Endodermal cell (in vitro differentiated cells): ENCODE measurements at places on chromosomes 3 and 15. TPM values are rescaled to one million over a fixed set of nuclear protein-coding genes. Genes with fewer than 3 reads are reported as not detected.

DNA sequence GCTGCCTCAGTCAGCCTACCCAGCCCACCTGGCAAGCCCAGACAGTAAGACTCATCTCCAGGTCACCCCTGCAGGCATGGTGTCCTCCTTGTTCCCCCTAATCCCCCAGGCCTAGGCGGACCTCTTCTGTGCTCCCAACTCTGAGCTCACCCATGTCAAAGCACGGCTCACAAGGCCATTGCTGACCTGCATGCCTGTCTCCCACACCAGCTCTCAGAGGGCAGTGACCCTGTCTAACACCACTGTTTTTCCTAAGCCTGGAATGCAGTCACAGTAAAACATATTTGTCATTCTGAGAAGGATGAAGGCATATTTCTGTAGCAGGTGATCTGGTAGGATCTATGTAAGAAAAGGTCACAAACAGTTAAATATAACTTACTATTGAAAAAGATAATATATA lies 110.3 kb upstream of the HACD2 start:
- H3K27ac ChIP-seq, result peak overlapping the region; percentile 58
- peaks cover 44% of the 10 kb centered on the region for H3K4me1 ChIP-seq
- H3K27me3 ChIP-seq, result no peaks in the 10 kb centered on the region
- no peaks in the 10 kb centered on the region for H3K36me3 ChIP-seq
- no peak overlapping the region for H3K4me3 ChIP-seq
- no peak for DNase-seq

Gene SH2D7
- total RNA-seq, result not detected in 3 replicates

Gene MST1R
- 5.8 and 11.2 TPM in 2 replicates for total RNA-seq

DNA sequence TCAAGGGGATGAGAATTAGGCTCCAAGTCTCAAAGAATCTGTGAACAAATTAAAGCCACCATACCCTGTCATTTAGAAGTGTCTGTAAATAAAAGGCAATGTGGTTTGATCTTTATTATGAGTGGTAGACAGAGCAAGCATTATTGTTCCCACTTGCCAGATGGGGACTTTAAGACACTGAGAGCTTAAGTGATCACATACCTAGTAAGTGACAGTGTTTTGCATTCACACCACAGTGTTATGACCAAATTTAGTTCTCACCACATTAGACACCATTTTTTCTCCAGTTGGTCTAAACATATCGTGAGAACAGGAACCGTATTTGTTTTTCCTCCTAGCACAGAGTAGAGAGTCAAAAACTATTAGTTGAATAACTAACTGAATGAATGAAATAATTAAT lies 13.2 kb upstream of the ZBED2 start:
- H3K4me1 ChIP-seq, result no peaks in the 10 kb centered on the region
- H3K4me3 ChIP-seq, result no peak overlapping the region
- H3K27me3 ChIP-seq, result no peaks in the 10 kb centered on the region
- H3K36me3 ChIP-seq, result no peaks in the 10 kb centered on the region
- no peak for DNase-seq
- H3K27ac ChIP-seq, result no peak overlapping the region

Gene SNTN
- total RNA-seq, result not detected in 3 replicates

Gene EBLN2
- total RNA-seq, result 8.3 and 12.2 TPM in 2 replicates

Gene ATP13A5
- total RNA-seq, result not detected in 3 replicates

Gene TFDP2
- 59.1 and 62.7 TPM in 2 replicates for total RNA-seq

GRCh38 chr15:45842151-45842550 lies 207.3 kb downstream of the SQOR start:
- no peak overlapping the region for H3K27ac ChIP-seq
- no peak overlapping the region for H3K4me3 ChIP-seq
- no peaks in the 10 kb centered on the region for H3K36me3 ChIP-seq
- no peaks in the 10 kb centered on the region for H3K27me3 ChIP-seq
- H3K4me1 ChIP-seq, result no peaks in the 10 kb centered on the region

- no peak overlapping the region for H3K4me3 ChIP-seq
- DNase-seq, result no peak
- no peak overlapping the region for H3K27ac ChIP-seq
- H3K36me3 ChIP-seq, result no peaks in the 10 kb centered on the region
- H3K4me1 ChIP-seq, result no peaks in the 10 kb centered on the region
- H3K27me3 ChIP-seq, result peaks cover 4% of the 10 kb centered on the region
Observed at GRCh38 chr15:69126054-69126469, 34.4 kb upstream of the GLCE start.

- no peaks in the 10 kb centered on the region for H3K27me3 ChIP-seq
- H3K36me3 ChIP-seq, result no peaks in the 10 kb centered on the region
- no peaks in the 10 kb centered on the region for H3K4me1 ChIP-seq
- DNase-seq, result no peak
Observed at GRCh38 chr3:112770951-112771350, 75.7 kb downstream of the CD200R1L start.

GRCh38 chr3:15010664-15011063 lies 54.5 kb downstream of the MRPS25 start:
- no peaks in the 10 kb centered on the region for H3K4me1 ChIP-seq
- H3K36me3 ChIP-seq, result peaks cover 56% of the 10 kb centered on the region
- H3K27ac ChIP-seq, result no peak overlapping the region
- H3K27me3 ChIP-seq, result no peaks in the 10 kb centered on the region
- no peak for DNase-seq

DNA sequence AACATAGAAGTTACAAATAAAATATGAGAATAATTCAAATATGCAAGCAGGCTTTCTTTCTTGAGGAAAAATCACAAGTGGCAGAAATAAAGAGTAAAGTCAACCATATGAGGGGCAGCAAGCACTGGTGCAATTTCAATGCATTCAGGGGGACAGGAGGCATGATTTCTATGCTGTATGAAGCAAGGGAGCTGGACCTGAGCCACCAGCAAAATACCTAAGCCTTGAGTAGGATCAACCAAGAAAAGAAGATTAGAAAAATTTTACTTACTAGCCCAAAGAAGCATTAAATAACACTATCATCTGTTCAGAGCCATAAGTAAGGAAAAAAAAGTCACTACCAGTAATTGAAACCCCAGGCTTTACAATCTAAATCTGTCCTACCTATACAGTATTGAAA lies 6.3 kb downstream of the ADGRG7 start:
- H3K27me3 ChIP-seq, result no peaks in the 10 kb centered on the region
- H3K4me1 ChIP-seq, result no peaks in the 10 kb centered on the region
- DNase-seq, result no peak
- H3K27ac ChIP-seq, result no peak overlapping the region

Gene CCDC39
- 0.12 to 1.1 TPM (median 0.32 TPM) in 3 replicates for total RNA-seq

Gene CHL1
- total RNA-seq, result 0.88 and 2.2 TPM in 2 replicates

- no peaks in the 10 kb centered on the region for H3K4me1 ChIP-seq
- no peak overlapping the region for H3K4me3 ChIP-seq
- DNase-seq, result no peak
Observed at GRCh38 chr3:49327485-49327884, 12.4 kb downstream of the USP4 start.

DNA sequence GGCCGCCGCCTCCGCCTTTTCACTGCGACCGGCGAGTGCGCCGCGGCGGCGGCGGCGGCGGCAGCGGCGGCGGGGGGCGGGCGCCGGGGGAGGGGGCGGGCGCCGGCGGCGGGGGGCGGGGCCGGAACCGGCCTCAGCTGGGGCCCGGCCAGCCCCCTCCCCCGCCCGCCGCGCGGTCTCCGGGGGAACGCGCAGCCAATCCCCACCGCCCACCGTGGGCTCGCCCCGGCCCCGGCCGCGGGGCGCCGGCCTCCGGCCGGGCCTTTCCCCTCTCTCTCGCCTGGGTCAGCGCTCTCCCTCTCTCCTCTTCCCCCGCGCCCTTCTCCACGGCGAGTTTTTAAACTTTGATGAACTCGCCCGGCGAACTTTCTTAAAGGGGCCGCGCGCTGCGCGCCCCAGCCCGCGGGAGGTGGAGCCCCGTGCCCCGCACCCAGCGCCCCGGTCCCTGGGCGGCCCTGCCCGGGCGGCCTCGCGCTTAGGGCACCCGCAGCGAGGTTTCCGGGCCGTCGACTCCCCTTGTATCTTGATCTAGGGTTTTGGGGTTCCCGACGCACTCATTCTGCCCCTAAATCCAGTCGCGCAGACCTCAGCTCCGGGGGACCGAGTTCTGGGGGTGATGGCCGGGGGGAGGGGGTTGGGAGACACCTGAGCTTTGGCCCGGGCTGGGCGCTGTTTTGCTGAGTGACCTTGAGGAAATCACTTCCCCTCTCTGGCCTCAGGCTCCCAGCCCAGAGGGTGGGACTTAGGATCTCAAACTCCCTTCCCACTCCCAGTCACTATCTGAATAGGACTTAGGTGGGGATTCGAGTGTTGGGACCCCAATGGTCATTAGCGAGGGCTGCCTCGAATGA lies at the start of gene RBPMS2:
Gene RBPMS2 (minus strand): TSS at position 39 of the 851 bp plus-strand sequence. CDS start 270 bp downstream, outside the sequence.
- H3K36me3 ChIP-seq, result no peaks in the 10 kb centered on the region
- peaks cover 12% of the 10 kb centered on the region for H3K4me1 ChIP-seq
- peak within 1 kb of the TSS; percentile 96 for H3K4me3 ChIP-seq
- peak within 1 kb of the TSS; percentile 41 for H3K27ac ChIP-seq
- DNase-seq, result peak; percentile 80

GRCh38 chr3:182565916-182566796 lies 227.1 kb upstream of the ATP11B start:
- H3K36me3 ChIP-seq, result no peaks in the 10 kb centered on the region
- no peak for DNase-seq
- peak overlapping the region; percentile 100 for H3K27ac ChIP-seq

- peak; percentile 81 for DNase-seq
- H3K4me1 ChIP-seq, result peaks cover 11% of the 10 kb centered on the region
- peak overlapping the region; percentile 91 for H3K27ac ChIP-seq
Observed at GRCh38 chr15:66657185-66658020, 44.6 kb upstream of the SMAD6 start.

DNA sequence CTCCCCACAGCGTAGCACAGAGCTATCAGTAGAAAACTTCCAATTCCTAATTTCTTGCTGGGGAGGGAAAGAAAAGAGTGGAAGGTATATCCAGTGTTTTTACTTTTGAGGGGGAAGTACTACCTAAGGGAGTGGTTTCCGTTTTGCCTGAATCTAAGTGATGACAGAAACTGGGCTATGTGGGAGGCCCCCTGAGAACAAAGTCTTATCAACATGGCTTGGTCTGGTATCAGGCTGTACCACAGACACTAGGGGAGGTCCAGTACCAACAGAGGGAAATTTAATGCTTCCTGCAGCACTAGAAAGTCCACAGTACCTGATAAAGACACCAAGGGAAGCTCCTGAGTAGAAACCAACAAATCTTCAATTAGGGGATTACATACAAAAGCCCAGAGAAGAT lies 199.2 kb downstream of the IL5RA start:
- H3K27me3 ChIP-seq, result no peaks in the 10 kb centered on the region
- DNase-seq, result no peak
- no peaks in the 10 kb centered on the region for H3K4me1 ChIP-seq
- H3K4me3 ChIP-seq, result no peak overlapping the region
- H3K27ac ChIP-seq, result no peak overlapping the region

Gene TRPM1
- total RNA-seq, result not detected in 3 replicates

Gene PYGO1
- 0.73 to 3.0 TPM (median 2.5 TPM) in 3 replicates for total RNA-seq

DNA sequence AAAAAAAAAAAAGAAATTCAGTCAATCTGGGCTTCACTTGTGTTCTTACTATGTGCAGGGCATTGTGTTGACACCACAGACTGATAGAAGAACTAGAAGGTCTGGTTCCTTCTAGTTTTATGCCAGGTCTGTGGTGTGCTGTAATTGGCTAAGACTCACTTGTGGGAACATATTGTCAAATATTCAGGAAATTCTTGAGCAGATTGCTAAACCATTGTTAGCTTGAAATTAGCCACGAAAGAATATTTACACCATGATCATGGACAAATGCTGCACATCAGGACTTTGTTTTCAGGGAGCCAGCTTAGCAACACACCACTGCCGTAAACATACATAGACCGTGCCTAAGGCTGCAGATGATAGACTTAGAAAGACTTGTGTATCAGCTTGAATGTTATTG lies 74.6 kb downstream of the GTPBP8 start:
- DNase-seq, result no peak
- H3K36me3 ChIP-seq, result no peaks in the 10 kb centered on the region
- no peaks in the 10 kb centered on the region for H3K4me1 ChIP-seq
- H3K27me3 ChIP-seq, result no peaks in the 10 kb centered on the region

- H3K4me3 ChIP-seq, result peak overlapping the region; percentile 90
- H3K4me1 ChIP-seq, result no peaks in the 10 kb centered on the region
- H3K27ac ChIP-seq, result peak overlapping the region; percentile 84
- DNase-seq, result peak; percentile 80
- H3K27me3 ChIP-seq, result peaks cover 7% of the 10 kb centered on the region
- H3K36me3 ChIP-seq, result peaks cover 9% of the 10 kb centered on the region
Observed at GRCh38 chr15:50907601-50908208, 778 bp upstream of the AP4E1 start.

DNA sequence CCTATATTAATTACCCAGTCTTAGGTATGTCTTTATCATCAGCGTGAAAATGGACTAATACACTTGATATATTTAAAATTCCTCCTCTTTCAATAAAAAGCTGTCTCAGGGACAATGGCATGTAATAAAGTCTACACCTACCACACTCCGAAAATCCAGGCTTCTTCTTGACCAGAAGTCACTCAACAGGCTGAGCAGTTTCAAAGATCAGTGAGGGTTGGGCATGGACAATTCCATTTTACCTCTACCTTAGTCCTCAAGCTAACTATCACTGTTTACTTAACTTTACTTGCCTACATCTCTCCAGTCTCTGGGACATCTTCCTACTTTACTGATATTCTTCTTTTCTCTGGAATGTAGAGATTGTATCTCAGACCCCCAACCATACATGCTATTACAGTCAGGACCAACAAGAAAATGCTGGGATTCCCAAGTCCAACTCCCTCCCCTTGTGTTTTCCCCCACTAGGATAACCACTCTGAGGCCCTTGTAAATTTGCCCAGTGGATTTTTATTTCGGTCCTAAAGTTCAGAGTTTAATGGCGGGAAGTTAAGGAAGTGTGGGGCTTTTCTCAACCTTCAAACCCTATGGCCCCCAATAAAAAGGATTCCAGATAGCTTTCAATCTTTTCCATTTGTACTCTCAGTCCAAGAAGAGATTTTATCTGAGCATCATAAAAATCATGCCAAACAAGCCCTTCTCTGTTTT lies 137.1 kb upstream of the TSC22D2 start:
- no peaks in the 10 kb centered on the region for H3K27me3 ChIP-seq
- no peak overlapping the region for H3K27ac ChIP-seq
- DNase-seq, result no peak

DNA sequence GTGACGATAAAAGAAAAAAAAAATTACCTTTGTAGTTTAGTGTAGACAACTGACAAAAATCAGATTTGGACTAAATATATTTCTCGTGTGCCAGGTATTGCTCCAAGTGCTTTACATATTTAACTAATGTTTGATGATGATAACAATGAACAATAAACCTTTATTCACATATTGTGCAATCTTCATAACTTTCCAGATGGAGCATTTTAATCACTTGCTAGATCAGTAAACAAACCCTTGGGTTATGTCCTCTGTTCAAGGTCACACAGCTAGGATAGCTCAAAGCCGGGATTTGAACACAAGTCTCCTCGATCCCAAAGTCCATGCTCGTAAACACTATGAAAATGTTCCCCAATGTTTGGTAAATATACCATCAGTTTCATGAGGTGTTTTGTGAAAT lies 14.5 kb downstream of the NCEH1 start:
- no peak for DNase-seq
- H3K27ac ChIP-seq, result no peak overlapping the region
- H3K4me3 ChIP-seq, result no peak overlapping the region

Gene ANKRD63
- total RNA-seq, result 0.41 TPM in 1 of 2 replicates, not detected in the other

DNA sequence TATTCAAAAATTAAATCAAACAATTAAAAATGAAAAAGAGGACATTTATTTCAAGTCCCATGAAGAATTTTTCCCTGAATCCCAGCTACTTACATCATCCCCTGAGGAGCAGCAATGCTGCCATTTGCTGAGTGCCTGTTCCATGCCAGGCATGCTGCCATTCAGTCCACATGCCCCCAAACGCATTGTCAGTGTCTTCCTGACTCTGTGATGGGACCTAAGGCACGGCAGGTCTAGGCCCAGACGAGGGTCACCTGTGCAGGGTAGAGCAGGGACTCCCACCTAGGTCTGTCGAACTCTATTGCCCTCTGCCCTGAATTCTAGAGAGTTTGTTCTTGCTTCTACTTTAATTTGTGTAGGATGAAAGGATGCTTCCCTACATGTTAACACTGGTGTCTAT lies 7.0 kb downstream of the PSTPIP1 start:
- H3K36me3 ChIP-seq, result no peaks in the 10 kb centered on the region
- no peak overlapping the region for H3K4me3 ChIP-seq
- H3K27me3 ChIP-seq, result no peaks in the 10 kb centered on the region
- H3K27ac ChIP-seq, result no peak overlapping the region
- H3K4me1 ChIP-seq, result no peaks in the 10 kb centered on the region
